ENCODE measurements at places on chromosomes 5 and 9.

- H3K4me1 ChIP-seq, result no peaks in the 10 kb centered on the region
- H3K27me3 ChIP-seq, result peaks cover 16% of the 10 kb centered on the region
- no peak overlapping the region for H3K27ac ChIP-seq
These were observed 186.2 kb downstream of the DCP2 start for GRCh38 chr5:113162770-113163169.

DNA sequence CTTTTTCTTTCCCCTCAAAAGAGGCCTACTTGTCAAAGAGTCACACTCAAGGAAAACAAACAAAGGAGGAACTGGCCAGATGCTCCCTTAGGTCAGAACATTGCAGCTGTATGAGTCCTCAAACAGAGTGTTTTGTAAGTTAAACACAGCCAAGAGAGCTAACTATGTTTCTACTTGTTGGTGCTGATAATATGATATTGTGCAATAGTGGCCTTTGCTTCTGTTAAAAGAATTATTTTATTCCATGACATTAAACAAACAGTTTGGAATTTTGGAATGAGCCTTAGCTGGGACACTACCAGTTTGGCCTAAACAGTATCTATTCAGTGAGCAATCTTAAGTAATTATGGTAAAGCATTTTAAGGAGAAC is 56.0 kb upstream of the TPD52L3 start:
- H3K27ac ChIP-seq, result no peak overlapping the region
- H3K4me1 ChIP-seq, result no peaks in the 10 kb centered on the region
- no peak overlapping the region for H3K4me3 ChIP-seq
- H3K27me3 ChIP-seq, result peaks cover 18% of the 10 kb centered on the region
- no peak for DNase-seq
- H3K36me3 ChIP-seq, result no peaks in the 10 kb centered on the region

DNA sequence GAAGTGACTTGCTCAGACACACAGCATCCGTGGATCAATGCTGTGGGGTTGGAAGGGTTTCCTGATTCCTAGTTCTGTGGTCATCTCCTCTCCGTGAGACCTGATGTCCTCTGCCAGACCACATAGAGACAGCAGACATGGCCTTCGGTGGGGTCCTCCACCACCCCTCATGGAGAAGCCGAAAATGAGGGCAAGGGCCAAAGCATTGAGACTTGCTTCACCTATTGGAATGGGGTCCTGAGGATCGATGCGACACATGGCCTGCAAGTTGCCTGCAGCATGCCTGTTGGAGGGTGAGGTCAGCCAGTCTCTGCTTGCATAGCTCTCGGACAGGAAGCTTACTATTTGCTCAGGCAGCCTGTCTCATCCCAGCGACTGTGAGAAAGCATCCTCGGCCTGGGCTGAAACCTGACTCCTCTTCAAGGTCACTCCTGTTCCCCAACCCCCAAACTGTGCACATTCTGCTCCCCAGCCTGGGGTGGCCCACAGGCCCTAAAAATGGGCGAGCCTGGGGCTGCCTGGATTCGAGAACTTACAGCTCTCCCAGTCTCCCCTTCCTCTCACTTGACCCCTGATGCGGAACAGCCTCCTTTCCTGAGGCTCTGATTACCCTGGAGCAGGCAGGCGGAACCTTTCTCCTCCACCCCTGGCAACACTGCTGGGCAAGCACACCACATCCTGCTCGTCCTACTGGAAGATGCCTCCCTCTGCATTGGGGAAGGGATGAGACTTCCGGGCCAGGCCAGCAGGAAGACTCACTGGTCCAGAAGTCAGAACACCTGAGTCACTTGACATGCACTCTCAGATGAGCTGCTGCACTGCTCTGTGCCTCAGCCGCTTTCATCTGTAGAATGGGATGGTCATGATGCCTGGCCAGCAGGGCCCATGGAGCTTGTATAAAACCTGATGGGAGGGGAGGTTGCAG is 186.9 kb downstream of the RGS3 start:
- no peak for DNase-seq
- H3K27ac ChIP-seq, result no peak overlapping the region
- H3K36me3 ChIP-seq, result no peaks in the 10 kb centered on the region

GRCh38 chr5:141708016-141708415 is 26.0 kb upstream of the ARAP3 start:
- H3K4me1 ChIP-seq, result peaks cover 2% of the 10 kb centered on the region
- H3K27ac ChIP-seq, result no peak overlapping the region
- H3K36me3 ChIP-seq, result no peaks in the 10 kb centered on the region

- no peaks in the 10 kb centered on the region for H3K27me3 ChIP-seq
- H3K4me1 ChIP-seq, result peaks cover 11% of the 10 kb centered on the region
- no peaks in the 10 kb centered on the region for H3K36me3 ChIP-seq
- no peak for DNase-seq
These were observed 6.5 kb upstream of the MAT2B start for GRCh38 chr5:163498886-163499285.

GRCh38 chr5:89901983-89902382 is 507.6 kb downstream of the CETN3 start:
- DNase-seq, result no peak
- no peak overlapping the region for H3K4me3 ChIP-seq
- H3K27me3 ChIP-seq, result no peaks in the 10 kb centered on the region
- no peaks in the 10 kb centered on the region for H3K36me3 ChIP-seq

DNA sequence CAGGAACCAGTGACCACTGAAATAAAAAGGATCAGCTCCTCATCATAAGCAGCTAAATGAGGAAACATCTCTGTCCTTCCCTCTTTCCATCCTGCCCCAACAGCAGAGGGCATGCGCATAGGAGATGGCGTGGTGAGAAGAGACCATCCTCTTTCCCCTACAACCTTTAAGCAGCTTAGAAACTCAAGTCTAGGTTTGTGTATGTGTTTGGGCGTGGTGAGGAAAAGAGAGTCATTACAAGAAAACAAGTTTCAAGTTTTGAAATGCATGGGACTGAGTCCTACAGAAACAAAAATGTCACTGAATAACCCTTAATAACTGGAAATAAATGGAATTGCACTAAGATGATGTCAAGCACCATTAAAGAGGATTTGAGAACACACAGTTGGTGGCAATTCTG is 96.4 kb upstream of the IL12B start:
- H3K36me3 ChIP-seq, result no peaks in the 10 kb centered on the region
- H3K27me3 ChIP-seq, result no peaks in the 10 kb centered on the region
- peak overlapping the region; percentile 2 for H3K4me3 ChIP-seq
- H3K27ac ChIP-seq, result peak overlapping the region; percentile 96

GRCh38 chr9:2043243-2043642 is 28.1 kb downstream of the SMARCA2 start:
- peaks cover 45% of the 10 kb centered on the region for H3K4me1 ChIP-seq
- peaks cover 67% of the 10 kb centered on the region for H3K36me3 ChIP-seq
- peak overlapping the region; percentile 90 for H3K27ac ChIP-seq
- H3K27me3 ChIP-seq, result no peaks in the 10 kb centered on the region
- peak overlapping the region; percentile 70 for H3K4me3 ChIP-seq

- H3K36me3 ChIP-seq, result no peaks in the 10 kb centered on the region
- peaks cover 3% of the 10 kb centered on the region for H3K27me3 ChIP-seq
- no peak overlapping the region for H3K27ac ChIP-seq
- no peak for DNase-seq
- no peaks in the 10 kb centered on the region for H3K4me1 ChIP-seq
These were observed 85.4 kb downstream of the KLF4 start for GRCh38 chr9:107404161-107404560.

DNA sequence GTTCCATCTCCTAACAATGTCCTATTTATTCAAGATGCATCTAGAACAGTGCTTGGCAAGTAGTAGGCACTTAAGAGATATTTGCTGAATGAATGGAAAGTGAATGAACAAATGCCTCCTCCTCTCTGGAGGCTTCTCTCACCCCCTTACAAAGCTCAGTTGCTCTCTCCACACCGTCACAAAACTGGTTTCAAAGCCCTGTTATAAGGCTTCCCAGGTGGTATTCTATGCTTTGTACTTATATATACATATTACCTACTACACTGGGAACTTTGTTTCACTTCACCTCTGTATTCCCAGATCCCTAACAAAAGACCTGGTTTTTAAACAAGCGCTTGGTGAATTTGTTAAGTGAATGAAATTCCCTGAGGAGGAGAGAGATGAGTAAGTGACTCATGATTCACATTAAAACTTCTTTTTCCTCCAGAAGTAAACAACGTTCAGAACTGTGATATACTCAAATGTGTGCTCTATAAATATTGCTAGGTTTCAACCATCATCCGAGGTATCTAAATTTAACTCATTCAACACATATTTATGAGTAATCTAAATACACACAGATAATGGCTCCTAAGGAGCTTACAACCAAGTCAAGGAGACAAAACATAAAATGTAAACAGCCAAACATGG is 36.0 kb downstream of the DENND1A start:
- H3K4me3 ChIP-seq, result no peak overlapping the region
- no peak for DNase-seq
- H3K27ac ChIP-seq, result no peak overlapping the region
- peaks cover 6% of the 10 kb centered on the region for H3K4me1 ChIP-seq

DNA sequence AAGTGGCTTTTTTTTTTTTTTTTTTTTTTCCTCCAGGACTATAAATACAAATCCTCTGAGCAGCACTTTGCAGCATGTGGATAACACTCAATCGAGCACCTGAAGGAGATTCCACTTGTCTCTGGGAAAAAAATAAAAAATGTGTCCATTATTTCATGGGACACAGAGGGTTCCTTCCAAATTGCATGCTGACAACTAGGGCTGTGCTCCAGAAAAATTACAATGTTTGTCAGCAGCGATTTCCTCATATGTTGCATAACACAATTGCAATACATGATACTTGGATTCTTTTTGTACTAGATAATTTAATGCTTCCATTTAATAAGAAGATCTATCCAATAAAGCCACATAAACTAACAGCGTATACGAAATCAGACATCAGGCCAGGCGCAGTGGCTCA is 84.4 kb downstream of the CDH18 start:
- H3K27me3 ChIP-seq, result no peaks in the 10 kb centered on the region
- DNase-seq, result no peak
- H3K36me3 ChIP-seq, result no peaks in the 10 kb centered on the region
- no peaks in the 10 kb centered on the region for H3K4me1 ChIP-seq

DNA sequence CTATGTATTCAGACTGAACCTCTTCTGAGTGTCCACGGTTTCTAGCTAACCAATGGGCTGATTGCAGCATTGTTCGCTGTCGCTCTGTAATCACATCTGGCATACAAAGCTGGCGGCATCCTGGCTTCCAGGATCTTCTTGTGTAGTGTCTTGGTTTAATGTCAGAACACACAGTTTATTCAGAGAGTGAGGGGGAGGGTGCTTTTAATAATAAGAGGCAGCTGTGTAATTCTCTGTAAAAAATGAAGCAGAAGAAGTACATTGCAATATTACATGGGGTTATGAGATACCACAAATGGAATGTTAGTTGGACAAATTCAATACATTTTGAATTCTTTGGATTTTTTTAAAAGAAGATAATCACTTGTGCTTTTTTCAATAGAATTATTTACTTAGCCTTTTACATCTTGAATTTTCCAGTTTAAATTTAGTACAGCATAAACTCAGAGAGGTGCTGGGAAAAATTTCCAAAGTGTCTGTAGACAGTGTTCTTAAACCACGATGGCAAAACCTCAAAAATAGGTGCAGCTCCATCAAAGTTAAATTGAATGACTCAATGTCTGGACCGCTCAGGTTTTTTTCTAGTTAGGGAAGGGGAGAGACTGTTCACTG is 206.0 kb downstream of the PCSK1 start:
- no peak overlapping the region for H3K4me3 ChIP-seq
- no peaks in the 10 kb centered on the region for H3K36me3 ChIP-seq
- H3K27me3 ChIP-seq, result peaks cover 3% of the 10 kb centered on the region
- H3K27ac ChIP-seq, result no peak overlapping the region
- no peak for DNase-seq

DNA sequence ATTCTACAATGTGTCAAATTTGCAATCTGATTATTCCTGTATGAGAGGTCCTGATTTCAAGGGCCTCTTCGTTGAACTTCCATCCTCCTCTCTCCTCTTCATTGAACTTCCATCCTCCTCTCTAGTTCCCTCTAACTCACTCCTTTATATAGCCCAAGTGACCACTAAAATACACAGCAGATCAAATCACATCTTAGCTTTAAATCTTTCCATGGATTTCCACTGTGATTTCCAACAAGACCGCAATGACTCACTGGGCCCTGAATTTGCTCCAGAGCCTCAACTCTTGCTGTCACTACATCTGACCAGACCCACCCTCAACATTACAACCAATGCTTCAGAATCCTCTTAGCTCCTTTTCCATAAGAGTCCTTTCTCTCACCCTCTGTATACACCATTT is 59.1 kb upstream of the TMEM252 start:
- H3K4me3 ChIP-seq, result no peak overlapping the region
- peaks cover 48% of the 10 kb centered on the region for H3K4me1 ChIP-seq
- H3K36me3 ChIP-seq, result no peaks in the 10 kb centered on the region
- no peaks in the 10 kb centered on the region for H3K27me3 ChIP-seq

- no peak overlapping the region for H3K4me3 ChIP-seq
- no peak overlapping the region for H3K27ac ChIP-seq
- DNase-seq, result no peak
- H3K4me1 ChIP-seq, result peaks cover 7% of the 10 kb centered on the region
- no peaks in the 10 kb centered on the region for H3K36me3 ChIP-seq
These were observed 104.9 kb downstream of the PIK3R1 start for GRCh38 chr5:68320413-68320986.

DNA sequence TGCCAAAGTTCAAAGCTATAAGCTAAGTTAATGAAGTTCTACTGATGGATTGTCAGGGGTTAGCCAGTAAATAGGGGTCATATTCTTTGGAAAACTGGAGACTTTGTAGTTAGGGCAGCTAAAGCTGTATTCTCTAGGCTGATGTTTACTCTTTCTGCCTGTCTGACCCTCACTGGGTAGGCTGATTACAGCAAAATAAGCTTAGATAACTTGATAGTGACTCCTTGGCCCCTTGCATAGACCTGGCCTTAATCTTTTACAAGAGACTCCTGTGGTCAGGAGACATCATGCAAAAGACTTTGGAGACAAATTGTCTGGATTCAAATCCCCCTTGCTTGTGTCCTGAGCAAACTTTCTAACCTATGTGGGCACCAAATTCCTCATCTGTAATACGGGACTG is 314.4 kb upstream of the MSX2 start:
- no peak for DNase-seq
- H3K4me1 ChIP-seq, result no peaks in the 10 kb centered on the region
- no peak overlapping the region for H3K4me3 ChIP-seq
- H3K27ac ChIP-seq, result no peak overlapping the region

GRCh38 chr5:162391833-162392232 is 324.3 kb downstream of the GABRG2 start:
- H3K36me3 ChIP-seq, result no peaks in the 10 kb centered on the region
- no peak overlapping the region for H3K4me3 ChIP-seq
- no peaks in the 10 kb centered on the region for H3K4me1 ChIP-seq
- H3K27me3 ChIP-seq, result no peaks in the 10 kb centered on the region
- H3K27ac ChIP-seq, result no peak overlapping the region

DNA sequence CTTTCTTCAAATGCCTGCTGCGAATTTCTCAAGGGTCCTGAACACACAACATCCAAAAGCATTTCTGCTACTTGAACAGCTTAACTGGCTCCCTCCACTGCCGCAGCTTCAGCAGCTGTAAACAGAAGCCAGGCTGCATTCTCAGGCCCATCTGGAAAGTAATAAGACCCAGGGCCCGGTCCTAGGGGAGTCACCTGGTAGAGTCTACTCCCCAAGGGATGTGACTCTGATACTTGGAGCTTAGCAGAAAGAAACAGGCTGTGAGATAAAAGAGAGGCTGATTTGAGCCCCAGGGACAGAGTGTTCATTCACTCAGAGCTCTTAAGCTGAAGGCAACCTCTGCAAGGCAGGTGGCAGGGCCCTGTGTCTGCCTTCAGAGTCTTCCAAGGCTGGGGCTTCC is 356.8 kb downstream of the SPOCK1 start:
- no peak for DNase-seq
- no peaks in the 10 kb centered on the region for H3K27me3 ChIP-seq
- no peak overlapping the region for H3K4me3 ChIP-seq
- H3K4me1 ChIP-seq, result no peaks in the 10 kb centered on the region

- no peaks in the 10 kb centered on the region for H3K36me3 ChIP-seq
- H3K27me3 ChIP-seq, result no peaks in the 10 kb centered on the region
- no peak overlapping the region for H3K4me3 ChIP-seq
- peaks cover 5% of the 10 kb centered on the region for H3K4me1 ChIP-seq
These were observed 143.4 kb downstream of the CD180 start for GRCh38 chr5:67053229-67053628.
